ENCODE measurements at places on chromosomes 7 and 10.

GRCh38 chr10:77377034-77377433, 260.6 kb downstream of the KCNMA1 start:
- DNase-seq = no peak

GRCh38 chr10:130368761-130369560, 232.8 kb downstream of the GLRX3 start:
- DNase-seq = no peak

DNA sequence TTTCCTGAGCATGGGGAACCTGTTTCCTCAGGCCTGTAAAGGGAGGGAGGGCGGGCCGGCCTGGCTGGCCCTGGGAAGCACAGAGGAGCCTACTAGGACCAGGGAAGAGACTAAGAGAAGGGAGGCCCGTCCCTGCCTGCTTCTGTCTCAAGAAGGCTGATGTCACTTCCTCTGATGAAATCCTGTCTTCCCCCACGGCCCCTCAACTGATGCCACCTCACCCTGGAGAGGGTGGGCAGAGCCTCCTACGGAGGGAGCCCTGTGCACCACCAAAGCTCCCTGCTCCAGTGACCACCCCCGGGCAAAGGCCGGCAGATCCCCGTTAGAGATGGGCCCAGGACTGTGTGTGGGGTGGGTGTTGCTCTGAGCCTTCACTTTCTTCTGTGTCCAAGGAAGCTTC, 1.0 kb upstream of the PILRA start:
- no peak for DNase-seq

- no peak for DNase-seq
These were observed 4.4 kb downstream of the FRAT1 start for GRCh38 chr10:97323501-97323900.

- DNase-seq = peak; percentile 34
These were observed 851 bp downstream of the MKRN1 start for GRCh38 chr7:140478246-140479061.

GRCh38 chr7:123939784-123940183, 14.7 kb downstream of the SPAM1 start:
- no peak for DNase-seq

DNA sequence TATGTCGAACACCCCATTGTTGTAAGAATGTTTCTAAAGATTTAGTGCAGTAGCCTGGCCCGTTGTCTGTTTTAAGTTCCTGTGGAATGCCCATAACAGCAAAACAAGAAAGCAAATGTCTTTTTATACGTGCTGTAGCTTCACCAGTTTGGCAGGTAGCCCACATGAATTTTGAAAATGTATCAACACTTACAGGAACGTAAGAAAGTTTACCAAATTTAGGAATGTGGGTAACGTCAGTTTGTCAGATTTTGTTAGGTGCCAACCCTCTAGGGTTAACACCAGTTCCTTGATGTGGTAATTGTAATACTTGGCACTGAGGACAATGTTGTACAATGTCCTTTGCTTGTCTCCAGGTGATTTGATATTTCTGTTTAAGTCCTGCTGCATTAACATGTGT, 3.2 kb upstream of the GIMAP4 start:
- DNase-seq = no peak

GRCh38 chr10:128211953-128212727, 85.9 kb upstream of the MKI67 start:
- peak; percentile 56 for DNase-seq

DNA sequence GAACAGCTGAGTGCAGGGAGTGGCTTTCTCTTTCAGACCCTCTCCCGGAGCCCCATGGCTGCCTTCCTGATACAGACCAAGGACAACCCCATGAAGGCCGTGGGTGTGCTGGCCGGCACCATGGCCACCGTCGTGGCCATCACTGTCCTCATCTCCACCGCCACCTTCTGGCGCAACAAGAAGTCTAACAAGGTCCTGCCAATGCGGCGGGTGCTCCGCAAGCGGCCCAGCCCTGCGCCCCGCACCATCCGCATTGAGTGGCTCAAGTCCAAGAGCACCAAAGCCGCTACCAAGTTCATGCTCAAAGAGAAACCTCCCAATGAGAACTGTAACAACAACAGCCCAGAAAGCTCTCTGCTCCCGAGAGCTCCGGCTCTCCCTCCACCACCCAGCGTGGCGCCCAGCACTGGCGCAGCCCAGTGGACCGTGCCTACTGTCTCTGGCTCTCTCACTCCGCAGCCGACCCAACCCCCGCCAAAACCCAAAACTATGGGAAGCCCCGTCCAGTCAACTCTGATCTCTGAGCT, 11.2 kb downstream of the LRIT2 start:
- no peak for DNase-seq

- DNase-seq = no peak
These were observed at the start of gene CYP3A5 for GRCh38 chr7:99679400-99680191. Gene CYP3A5, minus strand, starts transcription at chr7:99679996. Its CDS starts 100 bp downstream, at chr7:99679896.

DNA sequence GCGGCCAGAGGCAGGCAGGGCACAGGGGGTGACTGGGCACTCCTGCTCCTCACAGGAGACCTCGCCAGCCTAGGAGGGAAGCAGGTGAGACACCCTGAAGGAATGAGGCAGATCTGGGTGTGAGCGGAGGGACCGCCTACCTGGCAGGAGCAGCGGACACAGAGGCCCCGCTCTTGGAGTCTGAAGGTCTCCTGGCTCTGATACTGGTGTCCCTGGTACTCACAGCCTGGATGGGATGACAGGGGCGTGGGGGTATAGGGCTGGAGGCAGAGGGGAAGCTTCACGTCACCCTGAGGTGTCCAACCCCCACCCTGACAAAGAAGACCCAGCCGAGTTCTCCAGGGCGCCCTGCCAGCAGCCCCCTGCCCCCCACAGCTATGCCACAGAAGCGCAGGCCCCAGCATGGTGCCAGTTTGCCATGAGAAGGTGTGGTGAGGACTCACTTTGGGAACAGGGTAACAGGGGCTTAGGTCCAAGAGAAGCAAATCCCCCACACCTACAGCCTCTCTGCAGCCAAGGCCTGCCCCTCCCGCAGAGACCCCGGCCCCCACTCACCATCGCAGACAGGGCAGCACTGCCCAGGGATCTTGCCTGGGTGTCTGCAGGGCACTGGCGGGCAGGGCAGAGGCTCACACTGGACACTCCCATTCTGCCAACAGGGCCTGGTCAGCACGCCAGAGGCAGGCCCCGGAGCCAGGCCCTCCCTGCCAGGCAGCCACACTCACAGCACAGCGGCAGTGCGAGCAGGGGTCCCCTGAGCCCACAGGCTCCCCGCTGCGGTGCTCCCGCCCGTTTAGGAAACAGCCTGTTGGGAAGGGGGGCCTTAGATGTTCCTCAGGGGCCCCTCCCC, 17.0 kb downstream of the KCP start:
- DNase-seq = no peak

DNA sequence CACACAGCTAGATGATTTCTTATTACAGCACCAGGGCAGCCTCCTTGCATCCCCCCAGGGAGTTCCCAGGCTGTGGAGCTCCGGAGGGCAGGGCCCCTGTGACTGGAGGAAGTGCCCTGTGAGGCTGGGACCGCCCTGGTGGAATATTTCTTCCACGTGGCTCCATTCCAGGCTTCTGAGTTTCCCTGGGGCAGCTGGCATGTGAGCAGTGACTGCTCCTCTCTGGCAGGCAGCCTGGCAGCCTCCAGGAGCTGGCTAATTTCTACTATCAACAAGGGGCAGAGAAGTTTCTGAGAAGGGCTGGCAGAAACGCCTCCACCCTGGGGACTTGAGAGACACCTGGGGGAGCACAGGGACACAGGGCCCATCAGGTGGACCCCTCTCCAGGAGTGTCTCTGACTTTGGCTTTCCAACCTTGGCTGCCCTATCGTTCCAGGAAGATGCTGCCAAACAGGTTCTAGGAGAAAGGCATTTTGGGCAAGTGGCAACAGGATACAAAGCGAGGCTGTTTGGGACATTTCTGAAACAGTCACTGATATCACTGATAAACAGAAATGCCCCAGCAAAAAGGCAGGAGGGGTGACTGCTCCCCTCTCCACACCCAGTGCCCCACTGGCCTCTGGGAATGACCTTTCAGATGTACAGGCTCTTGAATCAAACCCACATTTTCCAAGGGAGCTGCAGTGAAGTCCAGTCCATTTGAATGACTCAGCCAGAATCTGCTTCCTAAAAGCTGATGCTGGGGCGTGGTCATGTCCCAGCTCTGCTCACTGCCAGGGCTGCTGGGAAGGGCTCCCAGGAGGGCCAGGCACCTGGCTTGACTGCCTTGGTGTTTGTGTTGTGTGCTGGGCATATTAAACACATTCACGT, 16.1 kb downstream of the MYOF start:
- no peak for DNase-seq

DNA sequence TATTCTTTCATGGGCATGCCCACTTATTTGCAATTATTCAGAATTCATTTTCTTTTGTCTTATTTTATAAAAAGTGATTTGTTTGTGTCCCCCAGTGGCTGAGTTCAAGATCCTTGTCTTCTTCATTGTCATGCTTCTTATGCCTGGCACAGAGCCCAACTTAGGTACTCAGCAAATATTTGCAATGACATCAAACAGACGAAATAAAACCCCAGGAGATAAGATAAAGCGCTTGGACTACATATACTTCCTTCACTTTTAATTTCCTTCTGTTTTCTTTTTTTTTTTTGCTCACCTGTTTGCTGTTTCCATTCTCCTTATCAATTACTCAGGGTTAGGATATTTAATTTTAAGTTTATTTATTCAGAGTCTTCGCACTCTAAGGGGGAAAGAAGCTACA, 225.0 kb downstream of the SDHAF3 start:
- no peak for DNase-seq

DNA sequence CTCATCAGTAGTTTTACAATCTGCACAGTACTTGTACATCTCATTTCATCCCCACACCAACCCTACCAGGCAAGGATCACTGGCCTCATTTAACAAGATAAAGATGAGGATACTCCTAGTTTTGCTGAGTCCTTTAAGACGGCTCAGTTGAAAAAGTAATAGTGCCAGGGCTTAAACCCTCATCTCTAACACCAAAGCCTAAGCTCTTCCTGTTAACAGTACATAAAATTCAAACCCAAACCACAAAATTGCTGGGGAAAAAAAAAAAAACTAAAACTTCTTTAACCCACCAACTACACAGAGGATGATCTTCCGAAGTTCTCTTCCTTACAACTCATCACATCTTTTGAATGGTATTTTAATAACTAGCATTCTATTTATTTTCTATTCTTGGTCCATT, 1.3 kb downstream of the SAR1A start:
- DNase-seq = no peak

GRCh38 chr7:105989191-105989590, 26.1 kb downstream of the CDHR3 start:
- DNase-seq = no peak

- DNase-seq = no peak
These were observed 63.8 kb downstream of the IMMP2L start for GRCh38 chr7:111498391-111499007.

DNA sequence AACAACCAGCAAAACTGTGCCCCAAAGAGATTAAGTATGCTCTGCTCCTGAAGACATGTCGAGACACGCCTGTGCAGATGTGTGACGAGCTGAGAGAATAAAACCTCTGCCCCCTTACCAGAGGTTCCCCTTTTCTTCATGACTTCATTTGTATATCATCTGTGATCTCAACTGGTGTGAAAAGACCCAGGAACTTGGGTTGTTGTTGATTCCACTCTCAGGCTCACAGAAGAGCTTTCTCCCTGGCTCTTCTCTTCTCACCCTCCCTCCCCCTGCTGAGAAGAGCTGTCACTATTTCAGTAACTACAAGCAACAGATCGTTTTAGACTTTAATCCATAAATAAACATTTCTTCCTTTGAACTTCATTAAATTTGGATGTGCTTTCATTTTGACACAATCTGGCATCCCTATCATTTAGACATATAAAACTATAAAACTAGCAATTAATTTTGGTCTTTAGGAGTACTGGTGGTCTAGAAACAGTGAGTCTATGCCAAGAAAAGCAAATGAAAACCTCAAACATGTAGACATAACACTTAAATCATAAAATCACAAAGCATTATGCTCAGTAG, 179.3 kb upstream of the FZD8 start:
- no peak for DNase-seq

DNA sequence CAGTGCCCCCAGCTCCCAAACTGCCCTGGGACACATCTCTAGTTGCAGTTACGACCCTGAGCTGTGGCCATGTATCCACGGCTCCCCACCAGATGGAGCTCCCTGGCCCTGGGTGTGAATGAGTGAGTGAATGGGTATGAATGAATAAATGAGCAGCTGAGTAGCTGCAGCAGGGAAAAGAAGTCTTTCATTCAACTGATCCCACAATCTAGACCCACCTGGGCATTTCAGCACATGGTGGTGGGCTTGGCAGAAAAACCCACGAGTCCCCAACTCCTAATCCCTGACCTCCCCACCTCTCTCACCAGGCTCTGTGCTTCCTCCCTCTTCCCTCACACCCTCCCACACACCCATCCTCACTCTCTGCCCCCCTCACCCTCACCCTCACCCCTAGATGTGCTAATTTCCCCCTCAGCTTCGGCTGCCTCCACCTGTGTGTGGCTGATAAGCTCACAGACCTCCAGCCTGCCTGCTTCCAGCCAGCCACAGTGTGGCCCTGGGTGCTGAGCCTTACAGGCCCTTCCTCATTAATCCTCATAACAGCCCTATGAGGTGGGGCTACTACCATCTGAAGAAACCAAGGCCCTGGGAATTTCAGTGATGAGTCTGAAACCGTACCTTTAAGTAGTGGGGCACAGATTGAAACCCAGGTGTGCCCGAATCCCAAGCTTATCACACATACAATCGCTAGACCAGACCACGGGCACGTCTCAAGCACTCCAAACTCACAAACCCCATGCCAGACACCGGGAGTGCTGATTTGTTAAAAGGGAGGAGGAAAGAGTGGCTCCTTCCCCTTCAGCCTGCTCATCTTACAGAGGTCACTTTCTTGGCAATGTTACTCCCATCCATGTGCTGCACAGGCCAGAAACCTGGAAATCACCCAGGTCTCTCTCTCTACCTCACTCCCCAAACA, 2.2 kb upstream of the ATP6V1F start:
- DNase-seq = no peak

DNA sequence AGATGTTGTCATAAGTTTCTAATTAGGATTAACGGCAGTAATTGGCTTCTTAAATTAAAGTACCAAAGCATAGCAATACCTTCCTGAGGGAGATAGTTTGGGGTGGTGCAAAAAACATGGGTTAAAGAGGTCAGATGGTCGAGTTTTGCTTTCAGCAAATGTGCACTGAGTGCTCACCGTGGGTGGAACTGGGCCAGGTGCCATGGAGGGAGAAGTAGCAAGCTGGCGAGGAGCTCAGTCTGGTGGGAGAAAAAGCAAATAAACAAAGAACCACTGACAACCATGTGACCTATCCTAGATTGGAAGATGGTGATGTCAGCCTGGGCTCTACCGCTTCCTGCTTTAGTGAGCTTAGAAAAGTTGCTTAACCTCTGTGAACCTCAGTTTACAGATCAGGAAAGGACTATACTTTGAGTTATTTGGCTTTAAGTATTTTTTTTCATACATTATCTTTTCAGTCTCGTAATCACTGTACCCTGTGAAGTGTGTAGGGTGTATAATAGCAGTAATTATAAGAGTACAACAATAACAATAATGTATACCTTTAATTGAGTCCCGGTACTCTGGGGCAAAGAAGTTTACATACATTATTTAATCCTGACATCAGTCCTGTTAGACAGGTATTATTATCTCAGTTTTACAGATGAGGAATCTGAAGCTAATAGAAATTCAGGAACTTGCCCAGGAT, 69.0 kb upstream of the PDCD4 start:
- peak; percentile 15 for DNase-seq
